ENCODE measurements at places on chromosomes 1 and 21. TPM values are rescaled to one million over a fixed set of nuclear protein-coding genes. Genes with fewer than 3 reads are reported as not detected.

DNA sequence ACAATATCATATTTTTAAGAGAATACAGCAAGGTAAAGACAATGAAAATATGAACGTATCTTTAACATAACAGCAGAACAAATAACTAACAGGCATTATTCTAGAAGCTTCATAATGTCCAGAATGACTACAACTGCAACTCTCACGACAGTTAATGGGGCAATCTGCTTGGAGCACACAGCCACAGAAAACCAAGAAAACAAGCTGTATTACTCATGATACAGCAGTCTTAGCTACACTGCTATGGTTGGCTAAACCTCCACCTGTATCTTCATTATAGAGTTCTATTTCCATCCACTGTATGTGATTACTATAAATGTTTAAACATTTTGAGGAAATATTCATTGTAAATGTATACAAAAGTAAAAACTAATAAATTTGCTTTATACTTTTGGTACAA, 139.9 kb downstream of the DPYD start:
- DNase-seq = no peak

The HES3 gene
- total RNA-seq = not detected

DNA sequence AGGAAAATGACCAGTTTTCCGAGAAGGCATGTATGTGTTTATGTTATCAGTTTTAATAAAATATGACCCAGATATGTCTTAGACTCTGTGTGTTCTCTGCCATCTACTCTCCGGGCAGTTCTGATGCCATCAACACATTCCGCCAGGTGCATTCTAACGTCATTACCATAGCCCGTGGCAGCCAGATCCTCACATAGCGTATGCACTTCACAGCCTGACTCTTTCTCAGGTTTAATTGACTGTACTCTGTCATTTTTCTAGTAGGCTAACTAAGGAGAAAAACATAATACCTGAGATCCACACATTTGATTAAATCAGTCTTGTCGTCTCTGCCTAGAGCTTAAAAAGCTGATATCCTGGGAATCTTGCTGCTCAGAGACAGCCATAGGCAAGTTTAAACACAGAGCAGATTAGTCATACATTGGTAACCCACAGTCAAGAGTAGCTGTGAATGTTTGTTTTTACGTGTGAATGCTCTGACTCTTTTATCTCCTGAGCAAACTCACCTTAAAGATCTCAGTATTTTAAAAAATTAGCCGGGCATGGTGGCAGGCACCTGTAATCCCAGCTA, 175.9 kb downstream of the GREM2 start:
- DNase-seq = no peak

GRCh38 chr1:77375990-77376389, 94.2 kb downstream of the AK5 start:
- DNase-seq = no peak

DNA sequence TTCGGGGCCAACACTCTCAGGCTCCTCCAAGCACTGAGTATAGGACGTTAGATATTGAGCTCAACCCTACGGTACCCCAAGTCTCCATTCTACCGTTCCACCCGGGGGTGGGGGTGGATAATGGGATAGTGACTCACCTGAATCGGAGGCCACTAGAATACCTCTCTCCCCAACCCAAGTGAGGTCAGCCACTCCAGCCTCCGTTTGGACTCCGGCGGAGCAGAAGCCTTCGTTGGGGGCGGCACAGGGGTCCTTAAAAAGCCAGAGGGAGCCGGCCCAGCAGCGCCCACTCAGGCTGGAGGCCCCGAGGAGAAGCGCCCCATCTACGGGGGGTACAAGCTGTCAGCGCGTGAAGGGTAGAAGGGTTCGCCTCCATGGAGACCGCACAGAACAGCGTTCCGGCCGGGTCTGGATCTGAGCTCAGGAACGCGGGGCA, 556 bp downstream of the WDR77 start:
- DNase-seq = peak; percentile 59

The GIPC2 gene
- 0.29 TPM for total RNA-seq

DNA sequence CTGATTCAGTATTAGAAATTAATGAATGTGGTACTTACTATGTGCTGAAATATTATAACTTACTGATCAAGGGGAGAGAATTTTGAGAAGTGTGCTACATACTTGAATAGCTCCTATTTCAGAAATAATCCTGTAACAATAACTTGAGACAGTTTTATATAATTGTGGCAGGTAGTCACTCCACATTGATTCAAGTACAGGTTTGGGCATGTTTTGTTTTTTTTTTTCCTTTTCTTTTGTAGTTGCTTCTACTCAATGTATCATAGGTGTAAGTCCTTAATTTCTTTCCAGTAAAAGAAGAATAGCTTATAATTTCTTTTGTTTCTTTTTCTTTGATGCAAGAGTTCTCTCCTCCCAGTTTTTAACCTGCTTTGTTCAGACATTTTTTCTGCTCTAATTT, 86.1 kb upstream of the ADGRL2 start:
- no peak for DNase-seq

DNA sequence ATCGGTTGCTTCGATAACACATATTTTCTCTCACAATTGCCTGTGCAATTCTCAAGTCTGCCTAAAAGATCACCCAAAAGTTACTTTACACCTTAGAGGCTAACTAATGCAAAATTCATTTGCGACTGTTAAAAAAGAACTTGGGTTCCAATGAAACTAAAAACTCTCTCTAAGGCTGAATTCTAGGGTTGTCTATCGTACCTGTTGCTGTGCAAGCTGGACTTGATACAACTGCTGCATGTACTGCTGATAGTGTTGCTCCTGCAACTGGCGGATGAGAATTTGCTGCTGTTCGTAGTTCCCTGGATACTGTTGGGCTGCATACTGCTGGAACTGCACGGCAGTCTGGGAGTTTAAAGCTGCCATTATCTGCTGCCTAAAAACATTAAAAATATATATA, 27.6 kb downstream of the ACBD3 start:
- no peak for DNase-seq

- DNase-seq = no peak
Measured at GRCh38 chr1:163820226-163820625, 498.5 kb downstream of the NUF2 start.

- DNase-seq = no peak
Measured at GRCh38 chr1:185328255-185328654, 11.2 kb upstream of the IVNS1ABP start.

DNA sequence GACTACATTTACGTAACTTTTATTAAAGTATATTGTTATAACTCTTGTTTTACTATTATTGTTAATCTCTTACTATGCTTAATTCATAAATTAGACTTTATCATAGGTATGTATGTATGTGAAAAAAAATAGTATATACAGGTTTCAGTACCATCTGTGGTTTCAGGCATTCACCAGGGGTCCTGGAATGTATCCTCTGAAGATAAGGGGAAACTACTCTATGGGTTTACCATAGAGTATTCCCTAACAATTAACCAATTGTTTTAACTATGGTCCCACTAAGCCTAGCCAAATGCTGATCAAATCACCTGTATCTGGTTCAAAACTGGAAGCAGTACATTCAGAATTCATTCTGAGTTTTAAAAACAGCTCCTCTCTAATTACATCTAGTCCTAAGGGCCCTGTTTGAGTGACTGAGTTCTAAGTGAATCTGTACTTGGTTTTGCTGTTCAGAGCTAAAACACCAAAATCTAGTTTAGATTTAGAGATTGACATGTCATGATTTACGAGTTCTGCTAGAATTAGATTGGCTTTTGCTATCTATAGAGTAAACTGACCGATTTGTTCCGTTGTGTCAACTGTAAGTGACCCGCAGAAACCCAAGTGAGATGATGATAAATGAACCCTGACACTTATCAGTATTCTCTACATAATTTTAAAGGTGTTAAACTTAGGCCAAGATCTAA, 93.5 kb upstream of the GNG4 start:
- DNase-seq = no peak

DNA sequence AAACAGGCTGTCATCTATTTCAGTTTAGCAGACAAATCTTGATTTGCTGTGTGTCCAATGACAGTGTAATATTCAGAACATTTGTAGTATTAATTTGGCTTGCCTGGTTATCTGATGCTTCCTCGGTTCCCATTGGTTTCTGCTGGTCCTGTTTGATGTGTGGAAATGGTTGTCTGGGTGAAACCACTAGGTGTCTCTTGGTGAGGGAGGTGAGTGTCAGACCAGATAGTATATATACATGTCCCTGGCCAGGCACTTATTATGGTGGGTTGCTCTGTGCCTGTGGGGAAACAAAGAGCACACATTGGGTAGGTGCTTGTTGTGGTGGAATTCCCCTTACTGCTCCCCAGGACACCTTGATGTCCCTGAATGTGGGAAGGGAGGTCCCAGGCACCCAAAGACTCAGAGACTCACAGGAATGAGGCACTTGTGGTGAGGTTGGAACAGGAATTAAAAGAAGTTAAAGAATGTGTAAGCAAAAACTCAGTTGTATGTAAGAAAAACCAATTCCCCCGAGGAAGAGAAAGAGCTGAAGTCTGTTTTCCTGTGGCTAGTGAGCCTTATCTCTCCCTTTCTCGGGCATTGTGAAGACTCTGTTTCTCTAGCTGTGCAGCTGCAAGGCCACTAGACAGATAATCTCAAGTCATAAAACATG, 1519.1 kb downstream of the BRINP3 start:
- no peak for DNase-seq

GRCh38 chr1:11053758-11054137, 6.1 kb downstream of the SRM start:
- peak; percentile 25 for DNase-seq

DNA sequence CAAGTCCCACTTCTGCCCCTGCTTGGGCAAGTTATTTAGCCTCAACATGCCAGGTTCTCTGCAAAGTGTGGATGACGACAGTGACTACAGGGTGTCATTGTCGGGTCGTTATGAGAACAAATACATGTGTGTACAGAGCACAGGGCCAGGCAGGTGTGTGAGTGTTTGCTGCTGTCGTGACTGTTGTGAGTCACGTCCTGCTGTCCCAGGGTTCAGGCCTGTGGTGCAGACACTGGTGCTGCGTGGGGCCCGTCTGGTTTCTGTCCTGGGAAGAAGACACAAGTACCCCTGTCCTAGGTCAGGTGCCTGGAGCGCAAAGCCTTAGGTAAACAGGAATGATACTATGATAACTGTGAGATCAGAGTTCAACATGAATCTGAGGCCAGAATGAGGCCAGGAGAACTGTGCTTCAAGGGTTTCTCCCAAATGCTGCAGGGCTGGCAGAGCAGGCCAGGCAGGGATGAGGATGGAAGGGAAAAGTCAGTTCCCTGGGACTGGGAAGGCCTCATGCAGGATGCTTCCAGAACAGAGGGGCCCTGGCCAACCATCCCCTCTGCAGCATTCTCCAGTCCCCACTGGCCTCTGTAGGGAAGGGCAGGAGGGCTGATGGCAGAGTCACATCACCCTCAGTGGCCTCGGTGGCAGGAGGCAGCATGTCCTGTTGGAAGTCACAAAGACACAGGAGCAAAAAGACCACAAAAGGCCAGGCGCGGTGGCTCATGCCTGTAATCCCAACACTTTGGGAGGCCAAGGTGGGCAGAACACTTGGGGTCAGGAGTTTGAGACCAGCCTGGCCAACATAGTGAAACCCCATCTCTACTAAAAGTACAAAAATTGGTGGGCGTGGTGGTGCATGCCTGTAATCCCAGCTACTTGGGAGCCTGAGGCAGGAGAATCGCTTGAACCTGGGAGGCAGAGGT, 15.7 kb downstream of the GPR157 start:
- peak; percentile 31 for DNase-seq

The TFF3 gene
- 3.4 TPM for total RNA-seq

GRCh38 chr1:220338759-220339158, 66.5 kb upstream of the RAB3GAP2 start:
- DNase-seq = no peak

The PTPRU gene
- total RNA-seq = 7.9 TPM

The GPR52 gene
- not detected for total RNA-seq

The NEGR1 gene
- 16.3 TPM for total RNA-seq

- no peak for DNase-seq
Measured at GRCh38 chr21:34351786-34352241, 12.0 kb upstream of the KCNE2 start.

The CD1E gene
- total RNA-seq = not detected

The PADI3 gene
- 0.09 TPM for total RNA-seq

GRCh38 chr1:98327220-98327861, 334.2 kb upstream of the SNX7 start:
- DNase-seq = peak; percentile 90

GRCh38 chr1:220294846-220295301, 22.6 kb upstream of the RAB3GAP2 start:
- no peak for DNase-seq

The RNF207 gene
- 6.2 TPM for total RNA-seq

- no peak for DNase-seq
Measured at GRCh38 chr1:185355947-185356346, 38.9 kb upstream of the IVNS1ABP start.

Measured in Daoy (cell line).